ENCODE measurements at places on chromosomes 1 and 21.

GRCh38 chr1:165490175-165490574 lies 45.2 kb upstream of the RXRG start:
- no peaks in the 10 kb centered on the region for H3K36me3 ChIP-seq
- peaks cover 10% of the 10 kb centered on the region for H3K4me1 ChIP-seq
- no peaks in the 10 kb centered on the region for H3K27me3 ChIP-seq
- no peak overlapping the region for H3K4me3 ChIP-seq

DNA sequence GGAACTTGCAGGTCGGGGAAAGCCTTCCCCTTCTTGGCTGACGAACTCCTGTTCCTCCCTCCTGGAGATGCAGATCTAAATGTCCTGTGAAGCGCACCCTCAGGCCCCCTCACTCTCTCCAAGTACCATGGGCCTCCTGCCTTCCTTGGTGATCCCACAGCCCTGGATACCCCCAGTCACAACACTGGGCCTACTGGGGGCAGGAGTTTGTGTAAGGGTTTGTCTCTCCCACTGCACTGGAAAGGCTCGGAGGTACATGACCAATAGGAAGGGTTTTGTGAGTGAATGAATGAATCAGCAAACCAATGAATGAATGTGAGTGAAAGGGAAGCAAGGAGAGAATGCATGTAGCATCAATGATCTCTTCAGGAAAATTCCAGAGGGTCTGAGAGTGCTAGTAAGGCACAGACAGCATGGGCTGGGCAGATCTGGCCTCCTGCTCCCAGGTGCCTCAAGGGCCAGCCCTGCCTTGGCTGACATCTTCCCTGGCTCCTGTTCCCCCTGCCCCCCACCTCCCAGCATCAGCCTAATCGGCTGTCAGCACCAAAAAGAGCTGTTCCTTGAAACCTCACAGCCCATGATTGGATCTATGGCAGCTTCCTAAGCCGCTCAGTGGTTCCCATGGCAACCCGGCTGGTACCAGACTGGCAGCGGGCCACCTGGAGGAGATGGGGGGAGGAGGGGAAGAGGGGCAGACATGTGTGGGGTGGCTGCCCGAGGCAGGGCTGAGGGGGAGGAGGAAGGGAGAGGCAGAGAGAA lies 95.8 kb downstream of the VWA5B1 start:
- H3K27me3 ChIP-seq, result no peaks in the 10 kb centered on the region
- DNase-seq, result no peak
- no peak overlapping the region for H3K27ac ChIP-seq

DNA sequence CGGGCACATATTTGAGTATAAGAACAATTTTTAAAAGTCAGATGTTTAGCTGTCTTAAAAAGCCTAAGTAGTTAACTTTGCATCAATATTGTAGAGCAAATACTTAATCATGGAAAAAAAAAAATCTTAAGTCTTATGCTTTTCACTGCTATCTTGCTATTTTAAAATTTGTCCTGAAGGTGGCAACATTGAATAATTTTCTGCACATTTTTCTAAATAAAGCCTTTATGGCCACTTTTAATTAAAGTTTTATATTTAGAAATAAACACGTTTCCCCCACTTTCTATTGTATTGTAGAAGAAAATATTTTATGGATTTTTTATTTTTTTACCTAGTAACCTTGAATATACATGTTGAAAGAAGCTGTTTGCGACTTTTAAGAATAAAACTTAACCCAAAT lies 198.8 kb downstream of the AMY1C start:
- no peaks in the 10 kb centered on the region for H3K4me1 ChIP-seq
- H3K27me3 ChIP-seq, result no peaks in the 10 kb centered on the region
- H3K27ac ChIP-seq, result no peak overlapping the region
- H3K36me3 ChIP-seq, result no peaks in the 10 kb centered on the region
- H3K4me3 ChIP-seq, result no peak overlapping the region
- no peak for DNase-seq

DNA sequence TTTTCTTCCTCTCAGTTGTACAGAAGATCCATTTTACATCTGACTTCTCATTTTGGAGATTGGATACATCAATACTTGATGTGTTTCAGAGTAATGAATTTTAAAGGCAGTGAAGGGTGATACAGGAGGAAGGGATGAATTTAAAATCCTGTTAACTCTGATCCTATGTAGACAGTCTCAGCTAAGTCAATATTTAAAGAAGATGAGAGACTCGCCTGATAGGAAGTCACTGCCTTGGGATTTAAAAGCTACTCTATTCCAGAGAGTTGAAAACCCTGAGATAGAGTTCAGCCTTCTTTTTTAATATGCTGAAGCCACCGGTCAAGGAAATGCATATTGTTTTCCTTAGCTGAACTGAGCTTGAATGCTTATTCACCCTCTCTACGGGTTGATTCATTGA lies 42.7 kb downstream of the HUNK start:
- no peaks in the 10 kb centered on the region for H3K4me1 ChIP-seq
- no peak overlapping the region for H3K4me3 ChIP-seq
- H3K36me3 ChIP-seq, result no peaks in the 10 kb centered on the region
- no peak overlapping the region for H3K27ac ChIP-seq
- H3K27me3 ChIP-seq, result no peaks in the 10 kb centered on the region
- no peak for DNase-seq

DNA sequence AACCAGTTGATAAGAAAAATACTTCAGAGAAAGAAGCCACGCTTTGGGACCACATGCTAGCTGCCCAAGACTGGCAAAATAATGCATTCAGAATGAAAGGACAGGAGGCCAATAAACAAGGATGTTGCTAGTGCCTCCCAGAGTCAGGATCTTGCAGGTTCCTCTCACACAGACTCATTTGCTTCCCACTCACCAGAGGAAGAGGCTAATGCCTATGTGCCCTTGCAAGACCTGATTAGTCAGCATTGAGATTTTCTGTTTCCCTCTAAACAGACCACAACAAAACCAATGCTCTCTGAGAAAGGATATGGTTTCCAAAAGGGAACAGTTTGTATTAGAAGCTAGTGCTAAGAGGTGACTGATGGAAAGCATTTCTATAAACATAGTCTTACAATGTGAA lies 85.7 kb downstream of the NRDC start:
- H3K4me3 ChIP-seq, result no peak overlapping the region
- H3K36me3 ChIP-seq, result peaks cover 78% of the 10 kb centered on the region
- DNase-seq, result no peak
- H3K4me1 ChIP-seq, result no peaks in the 10 kb centered on the region

DNA sequence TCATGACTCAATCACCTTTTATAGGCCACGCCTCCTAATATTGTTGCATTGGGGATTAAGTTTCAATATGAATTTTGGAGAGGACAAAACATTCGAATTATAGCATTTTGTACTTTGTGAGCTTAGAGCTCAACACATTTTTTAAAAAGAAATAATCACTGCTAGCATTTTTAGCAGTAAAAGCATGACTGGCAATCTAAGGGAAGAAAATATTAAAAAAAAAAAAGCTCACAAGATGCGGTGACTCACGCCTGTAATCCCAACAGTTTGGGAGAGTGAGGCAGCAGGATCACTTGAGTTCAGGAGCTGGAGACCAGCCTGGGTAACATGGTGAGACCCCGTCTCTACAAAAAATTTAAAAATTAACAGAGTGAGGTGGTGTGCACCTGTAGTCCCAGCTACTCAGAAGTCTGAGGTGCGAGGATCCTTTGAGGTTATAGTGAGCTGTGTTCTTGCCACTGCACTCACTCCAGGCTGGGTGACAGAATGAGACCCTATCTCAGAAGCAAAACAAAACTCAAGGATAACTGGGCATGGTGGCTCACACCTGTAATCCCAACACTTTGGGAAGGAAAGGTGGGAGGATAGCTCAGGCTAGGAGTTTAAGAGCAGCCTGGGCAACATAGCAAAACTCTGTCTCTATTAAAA lies 28.8 kb upstream of the DIPK1A start:
- no peak overlapping the region for H3K4me3 ChIP-seq
- no peaks in the 10 kb centered on the region for H3K4me1 ChIP-seq
- no peak for DNase-seq
- no peaks in the 10 kb centered on the region for H3K27me3 ChIP-seq
- H3K27ac ChIP-seq, result no peak overlapping the region
- no peaks in the 10 kb centered on the region for H3K36me3 ChIP-seq

All from right atrium auricular region (tissue), 2 donors.